ENCODE measurements at places on chromosomes 7 and 10. TPM values are rescaled to one million over a fixed set of nuclear protein-coding genes. Genes with fewer than 3 reads are reported as not detected.

GPC2 gene
- total RNA-seq, result 0.23 TPM

NEBL gene
- total RNA-seq, result 14.7 TPM

CALHM1 gene
- total RNA-seq, result not detected

COBL gene
- total RNA-seq, result not detected

SPDYE2B gene
- total RNA-seq, result not detected

RPEL1 gene
- total RNA-seq, result 0.12 TPM

OR2A42 gene
- total RNA-seq, result not detected

PRSS37 gene
- not detected for total RNA-seq

HMX2 gene
- total RNA-seq, result not detected

ZNF775 gene
- total RNA-seq, result 8.2 TPM

CPA2 gene
- not detected for total RNA-seq

NPSR1 gene
- not detected for total RNA-seq

HOXA1 gene
- total RNA-seq, result 3.3 TPM

MKRN1 gene
- total RNA-seq, result 46.8 TPM

BMPER gene
- total RNA-seq, result 28.2 TPM

Measured in pericardium fibroblast (primary cell).